ENCODE measurements at places on chromosomes 4 and X. TPM values are rescaled to one million over a fixed set of nuclear protein-coding genes. Genes with fewer than 3 reads are reported as not detected.

Gene APBB2
- total RNA-seq: 49.0 TPM

Gene REELD1
- total RNA-seq: not detected

Gene SSX4B
- total RNA-seq: not detected

Gene NSG1
- 22.3 TPM for total RNA-seq

Gene EPHA5
- total RNA-seq: 0.09 TPM

GRCh38 chrX:68307769-68308168 is 125.5 kb downstream of the OPHN1 start:
- DNase-seq: no peak

DNA sequence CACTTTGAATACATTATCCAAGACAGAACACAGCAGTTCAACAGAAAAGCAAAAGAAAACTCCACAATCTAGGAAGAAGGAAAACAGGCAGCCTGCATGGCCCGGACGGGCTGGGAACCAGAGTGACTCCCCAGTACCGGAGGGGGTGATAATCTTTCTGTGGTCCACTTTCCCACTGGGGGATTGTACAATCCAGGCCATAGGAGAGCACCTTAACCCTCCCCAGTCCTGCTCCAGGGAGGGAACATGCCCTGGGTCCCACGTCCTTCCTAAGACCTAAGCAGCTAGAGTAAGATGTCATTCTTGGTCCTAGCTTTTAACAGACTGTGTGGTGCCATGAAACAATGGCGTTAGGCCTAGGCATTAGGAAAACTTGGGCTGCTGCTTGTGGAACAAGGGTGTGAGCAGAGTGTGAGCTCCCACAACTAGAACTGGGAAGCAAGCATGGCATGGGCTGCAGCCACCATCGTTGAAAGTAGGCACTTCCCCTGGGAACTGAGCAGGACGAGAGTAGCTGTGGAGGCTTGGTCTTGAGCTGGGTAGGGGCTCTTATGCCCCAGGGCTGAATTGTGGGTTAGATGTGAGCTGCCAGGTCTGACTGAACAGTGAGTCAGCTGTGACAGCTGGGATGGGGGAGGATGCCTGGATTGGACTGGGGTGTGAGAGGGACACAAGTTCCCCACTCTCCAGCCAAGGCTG is 42.4 kb downstream of the NAT8L start:
- no peak for DNase-seq

DNA sequence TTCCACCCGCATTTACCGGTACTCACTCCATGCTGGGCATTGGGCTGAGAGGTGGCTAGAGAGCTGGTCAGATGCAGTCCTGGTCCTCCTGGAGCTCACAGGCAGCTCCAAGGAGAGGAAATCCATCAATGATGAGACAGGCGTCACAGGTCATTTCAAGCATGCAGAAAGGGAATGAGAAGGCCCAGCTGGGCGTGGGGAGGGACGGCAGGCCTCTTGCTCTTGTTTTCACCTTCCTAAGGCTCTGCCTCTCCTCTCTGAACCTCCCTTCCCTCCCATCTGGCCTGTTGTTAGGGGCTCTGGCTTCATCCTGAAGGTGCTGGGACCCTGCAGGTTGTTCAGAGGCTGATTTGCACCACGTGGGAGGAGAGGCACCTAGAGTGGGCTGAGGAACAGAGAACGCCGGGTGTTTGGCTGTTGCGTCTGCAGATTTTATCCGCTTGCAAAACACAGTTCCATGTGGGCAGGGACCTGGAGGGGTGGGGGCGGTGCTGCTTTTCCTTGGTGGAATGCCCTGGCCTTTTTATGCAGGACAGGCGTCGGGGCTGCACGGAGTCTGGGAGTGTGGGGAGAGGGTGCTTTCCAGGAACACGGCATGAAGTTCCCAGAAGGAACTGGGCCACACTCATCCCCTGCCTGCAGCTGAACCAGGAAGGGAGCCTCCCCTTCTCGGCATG is 81.5 kb upstream of the PSAPL1 start:
- no peak for DNase-seq

GRCh38 chrX:107566604-107567262 is 61.6 kb upstream of the PRPS1 start:
- DNase-seq: no peak

- no peak for DNase-seq
Observed at GRCh38 chr4:188536826-188537225, 397.6 kb downstream of the TRIML1 start.

GRCh38 chr4:80811406-80811805 is 219.1 kb upstream of the BMP3 start:
- DNase-seq: no peak

DNA sequence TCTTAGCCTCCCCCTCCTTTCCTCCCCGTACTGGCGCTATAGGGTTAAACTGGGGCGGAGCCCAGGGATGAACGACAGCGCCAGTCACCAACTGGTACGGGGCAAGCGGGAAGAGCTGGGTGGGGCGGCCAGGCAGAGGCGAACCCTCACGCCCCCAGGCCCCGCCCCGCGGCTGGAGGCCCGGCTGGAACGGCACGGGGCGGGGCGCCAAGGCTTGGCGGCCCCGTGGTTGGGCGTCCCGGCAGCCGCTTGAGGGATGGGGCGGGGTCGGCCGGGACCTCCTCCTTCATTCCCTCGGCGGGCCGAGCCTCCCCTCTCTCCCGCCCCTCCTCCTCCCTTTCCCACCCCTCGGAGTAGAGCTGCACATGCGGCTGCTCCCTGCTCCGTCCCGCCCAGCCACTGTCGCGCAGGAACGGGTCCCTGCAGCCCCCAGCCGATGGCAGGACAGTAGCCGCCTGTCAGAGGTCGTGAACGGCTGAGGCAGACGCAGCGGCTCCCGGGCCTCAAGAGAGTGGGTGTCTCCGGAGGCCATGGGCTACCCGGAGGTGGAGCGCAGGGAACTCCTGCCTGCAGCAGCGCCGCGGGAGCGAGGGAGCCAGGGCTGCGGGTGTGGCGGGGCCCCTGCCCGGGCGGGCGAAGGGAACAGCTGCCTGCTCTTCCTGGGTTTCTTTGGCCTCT is at the start of gene EDA:
Gene EDA, plus strand, starts transcription at position 335 of the 678 bp plus-strand sequence.
- peak; percentile 87 for DNase-seq

- DNase-seq: no peak
Observed at GRCh38 chrX:154598656-154599055, 13.7 kb downstream of the CTAG1A start.

Measured in WTC11 (cell line).